Epithelial cell of prostate (primary cell): ENCODE measurements at places on chromosomes 1 and 21.

- no peak for DNase-seq
Observed at GRCh38 chr1:33723251-33723650, 140.6 kb upstream of the HMGB4 start.

- DNase-seq, result peak; percentile 81
Observed at GRCh38 chr1:9890224-9890731, 19.8 kb downstream of the CTNNBIP1 start.

GRCh38 chr21:33383056-33383888 is 19.9 kb upstream of the IFNGR2 start:
- DNase-seq, result peak; percentile 90

DNA sequence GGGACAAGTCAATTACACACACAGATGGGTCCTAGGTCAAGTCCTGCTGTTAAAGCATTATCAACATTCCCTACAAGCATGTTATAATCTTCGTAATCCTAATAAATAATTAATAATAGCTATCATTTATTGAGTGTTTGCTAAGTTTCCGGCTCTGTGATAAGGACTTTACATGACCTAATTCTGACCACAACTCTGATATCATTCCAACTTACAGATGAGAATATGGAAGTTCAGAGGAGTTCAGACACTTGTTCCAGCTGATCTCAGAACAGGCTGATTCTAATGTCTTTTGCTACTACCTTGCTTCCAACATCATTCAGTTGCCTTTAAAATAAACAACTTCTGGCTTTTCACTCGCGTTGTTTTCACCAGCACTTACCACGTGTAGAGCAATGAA is 770.1 kb upstream of the CXADR start:
- DNase-seq, result no peak

- no peak for DNase-seq
Observed at GRCh38 chr21:46181436-46181835, 2.8 kb downstream of the SPATC1L start.

DNA sequence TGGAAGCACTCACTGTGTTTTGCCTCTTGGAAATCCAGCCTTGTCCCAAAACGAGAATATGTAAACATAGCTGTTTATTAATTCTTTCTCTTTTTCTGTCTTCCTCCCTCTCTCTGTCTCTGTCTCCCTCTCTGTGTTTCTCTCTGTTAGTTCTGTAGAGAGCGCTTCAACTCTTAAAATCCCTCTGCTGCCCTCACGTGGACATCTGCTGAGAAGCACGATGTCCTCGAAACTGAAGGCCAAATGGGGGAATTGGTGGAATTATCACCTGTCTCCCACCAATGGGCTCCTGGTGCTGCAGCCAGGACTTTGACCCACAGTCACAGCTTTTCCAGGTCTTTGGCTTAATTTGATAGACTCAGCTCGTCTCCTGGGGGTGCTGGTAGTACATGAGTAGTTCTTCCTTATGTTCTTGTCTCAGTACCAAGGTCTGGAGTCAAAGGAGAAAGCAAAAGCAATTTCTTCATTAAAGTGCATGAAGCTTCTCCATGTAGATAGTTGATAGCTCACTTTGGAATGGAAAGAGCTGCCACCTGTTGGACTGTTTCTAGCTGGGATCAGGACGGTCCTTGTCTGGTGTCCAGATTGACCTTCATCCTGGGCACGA is 5.5 kb upstream of the GBP6 start:
- no peak for DNase-seq

- no peak for DNase-seq
Observed at GRCh38 chr1:173453982-173454381, 23.2 kb upstream of the PRDX6 start.

DNA sequence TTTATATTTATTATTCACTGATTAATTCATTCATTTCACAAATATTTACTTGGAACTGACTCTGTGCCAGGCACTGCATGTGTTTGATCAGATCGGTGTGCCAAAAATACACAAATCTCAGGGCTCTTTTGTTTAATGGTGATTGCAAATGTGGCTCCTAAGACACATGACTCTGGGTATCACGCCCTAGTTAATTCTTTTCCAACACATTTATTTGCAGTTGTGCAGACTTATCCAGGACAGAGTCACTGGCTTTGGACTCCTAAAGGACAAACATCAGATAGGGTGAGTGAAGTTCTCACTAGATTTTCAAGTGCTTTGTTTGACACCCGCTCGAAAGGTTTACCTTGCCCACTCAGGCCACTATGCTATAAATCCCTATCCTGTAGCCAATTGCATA is 335.5 kb downstream of the BARHL2 start:
- DNase-seq, result no peak

DNA sequence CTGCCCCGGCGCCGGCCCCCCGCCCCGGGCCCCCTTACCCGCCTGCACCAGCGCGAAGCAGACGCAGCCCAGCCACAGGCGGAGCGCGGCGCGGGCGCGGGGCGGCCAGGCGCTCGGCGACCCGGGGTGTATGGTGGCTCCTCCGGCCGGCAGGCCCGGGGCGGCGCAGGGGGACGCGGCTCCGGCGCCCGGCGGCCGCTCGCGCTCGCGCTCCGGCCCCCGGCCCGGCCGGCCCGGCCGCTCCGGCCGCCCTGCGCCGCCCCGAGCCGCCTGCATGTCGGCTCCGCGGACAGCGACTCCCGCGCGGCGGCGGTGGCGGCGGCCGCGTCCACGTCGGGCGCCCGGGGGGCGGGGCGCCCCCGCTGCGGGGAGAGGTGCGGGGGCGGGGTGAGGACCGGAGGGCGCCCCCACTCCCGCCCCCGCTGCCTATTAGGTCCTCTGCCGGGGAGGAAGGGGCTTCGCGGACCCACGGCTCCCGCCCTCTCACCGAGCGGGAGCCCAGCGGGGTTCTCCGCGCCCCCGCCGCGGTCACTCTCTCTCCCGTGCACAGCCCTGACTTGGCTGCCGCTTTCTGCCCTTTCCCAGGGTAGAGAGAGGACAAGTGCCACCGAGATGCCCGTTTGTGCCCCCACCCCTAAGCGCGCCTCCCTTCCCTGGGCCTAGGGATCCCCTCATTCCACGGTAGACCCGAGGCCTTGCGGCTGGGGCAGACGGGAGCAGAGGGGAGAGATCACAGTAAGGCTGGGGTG is at the start of gene FNDC5:
FNDC5 (minus strand) TSS at position 298 of the 749 bp plus-strand sequence.
- no peak for DNase-seq

- no peak for DNase-seq
Observed at GRCh38 chr1:101567582-101568189, 330.9 kb downstream of the S1PR1 start.

GRCh38 chr1:187477103-187477502 is 648.4 kb downstream of the PLA2G4A start:
- DNase-seq, result no peak

GRCh38 chr1:47575855-47576757 is 138.3 kb downstream of the FOXD2 start:
- DNase-seq, result no peak

- DNase-seq, result no peak
Observed at GRCh38 chr1:9984253-9984652, 12.8 kb upstream of the RBP7 start.

GRCh38 chr1:81114191-81114590 is 686.5 kb upstream of the ADGRL2 start:
- DNase-seq, result no peak

GRCh38 chr1:15962176-15962575 is 13.7 kb downstream of the ZBTB17 start:
- DNase-seq, result no peak

GRCh38 chr1:208198236-208198635 is 45.9 kb downstream of the PLXNA2 start:
- no peak for DNase-seq

DNA sequence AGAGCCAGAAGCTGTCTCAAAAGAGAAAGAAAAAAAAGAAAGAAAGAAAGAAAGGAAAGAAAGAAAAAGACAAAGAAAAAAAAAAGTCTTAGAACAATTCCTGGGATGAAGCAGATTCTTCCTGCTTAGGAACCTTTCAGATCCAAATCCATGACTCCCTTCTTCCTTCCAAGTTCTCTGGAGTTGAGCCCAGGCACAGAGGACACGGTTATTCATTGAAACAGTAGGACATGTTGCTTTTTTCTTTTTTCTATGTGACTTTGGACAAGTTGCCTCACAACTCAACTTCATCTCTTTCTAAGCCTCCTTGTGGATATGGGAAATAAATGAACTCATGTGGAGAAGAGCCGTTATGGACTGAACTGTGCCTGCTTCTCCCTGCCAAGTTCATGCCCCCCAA is 14.7 kb upstream of the TNFRSF8 start:
- no peak for DNase-seq

- DNase-seq, result no peak
Observed at GRCh38 chr1:115912116-115912515, 64.2 kb upstream of the SLC22A15 start.

GRCh38 chr1:56644064-56644918 is 823 bp upstream of the PRKAA2 start:
- no peak for DNase-seq

DNA sequence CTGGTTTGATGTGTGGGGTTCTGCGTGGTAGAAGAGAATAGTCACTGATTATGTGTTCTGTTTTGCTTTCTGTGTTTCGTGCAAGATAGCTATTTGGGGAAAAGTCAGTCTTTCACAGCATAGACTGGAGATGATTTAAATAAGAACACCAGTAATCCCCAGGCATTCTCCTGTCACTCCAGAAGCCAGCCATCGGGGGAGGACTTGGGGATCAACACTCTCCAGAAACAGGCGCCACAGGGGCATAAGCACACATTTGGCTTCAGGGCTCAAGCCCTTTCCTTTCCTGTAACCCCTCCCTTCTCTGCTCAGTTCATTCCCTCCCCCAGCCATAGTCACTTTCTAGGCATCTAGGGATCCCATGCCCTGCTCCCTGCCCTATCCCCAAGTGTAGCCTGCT is 97.3 kb upstream of the BEND5 start:
- no peak for DNase-seq

DNA sequence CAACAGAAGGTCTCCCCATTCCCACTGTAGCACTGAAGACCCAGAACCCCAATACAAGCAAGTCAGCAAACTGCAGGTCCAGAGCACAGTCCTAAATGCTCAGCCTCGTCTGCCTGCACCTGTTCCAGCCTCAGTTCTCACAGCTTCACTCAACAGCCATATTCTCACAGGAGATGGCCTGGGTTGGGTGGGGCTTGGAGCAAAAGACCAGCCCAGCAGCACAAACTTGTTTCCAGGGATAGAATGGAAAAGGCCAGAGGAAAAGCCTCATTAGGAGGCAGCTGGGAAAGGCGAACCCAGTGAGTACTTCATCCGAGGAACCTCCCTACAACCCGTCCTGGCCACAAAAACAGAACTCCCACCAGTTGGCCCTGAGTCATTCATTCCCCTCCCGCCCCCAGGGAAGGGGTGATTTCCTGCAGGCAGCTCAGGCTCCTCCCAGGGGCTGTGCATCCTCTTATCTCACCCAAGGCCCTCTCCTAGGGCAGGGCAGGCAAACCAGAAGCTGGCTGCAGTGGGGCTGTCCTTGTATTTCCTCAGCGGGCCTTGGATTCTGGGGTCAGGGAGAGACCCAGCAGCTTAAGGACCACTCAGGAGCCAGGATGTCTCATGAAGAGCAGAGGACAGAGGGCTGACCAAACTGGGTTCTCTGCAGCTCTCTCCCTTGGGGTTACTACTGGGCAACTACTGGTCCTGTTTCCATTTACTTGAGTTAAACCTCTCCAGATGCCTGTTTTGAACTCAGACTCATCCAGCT is 7.4 kb upstream of the MPL start:
- no peak for DNase-seq

DNA sequence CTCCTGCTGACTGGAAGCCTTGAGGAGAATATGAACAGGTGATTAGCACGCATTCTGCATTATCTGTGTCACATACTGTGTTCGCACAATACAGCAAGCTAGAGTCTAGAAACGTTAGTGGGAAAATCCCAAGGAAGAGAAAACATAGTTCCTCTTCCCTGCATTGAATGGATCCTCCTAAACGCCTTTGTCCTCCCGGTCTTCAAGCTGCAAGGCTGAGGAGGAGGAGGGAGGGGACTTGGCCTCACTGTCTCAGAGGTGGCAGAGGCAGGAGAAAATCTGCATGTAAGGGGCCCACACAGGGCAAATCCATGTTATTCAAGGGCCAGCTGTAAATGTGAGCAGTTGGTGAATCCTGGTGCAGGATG is 34.4 kb downstream of the WNT9A start:
- no peak for DNase-seq

DNA sequence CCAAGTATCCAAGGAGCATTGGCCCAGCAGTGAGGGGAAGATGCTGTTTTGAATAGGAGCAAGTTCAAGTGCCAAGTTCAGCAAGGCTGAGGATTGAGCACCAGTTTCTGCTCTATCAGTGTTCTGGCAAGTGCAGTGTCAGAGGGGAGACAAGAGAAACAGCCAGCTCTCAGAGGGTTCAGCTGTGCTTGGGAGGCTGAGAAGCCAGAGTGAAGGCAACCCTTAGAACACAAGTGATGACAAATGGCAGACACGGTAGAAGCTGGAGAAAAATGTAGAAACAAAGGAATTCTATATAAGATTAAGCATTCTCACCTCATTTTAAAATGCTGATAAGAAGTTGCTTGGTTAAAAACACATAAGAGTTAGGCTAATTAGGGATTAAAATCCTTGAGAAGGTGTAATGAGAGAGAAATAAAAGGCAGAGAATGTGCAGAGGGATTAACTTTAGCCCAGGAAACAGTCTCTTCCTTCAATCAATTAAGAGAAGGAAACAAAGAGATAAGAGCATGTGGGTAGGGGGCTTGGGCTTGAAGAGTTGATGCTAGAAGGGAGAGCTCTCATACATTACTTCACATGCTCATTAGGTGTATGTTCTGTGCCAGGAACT is 475.4 kb downstream of the AJAP1 start:
- DNase-seq, result no peak

DNA sequence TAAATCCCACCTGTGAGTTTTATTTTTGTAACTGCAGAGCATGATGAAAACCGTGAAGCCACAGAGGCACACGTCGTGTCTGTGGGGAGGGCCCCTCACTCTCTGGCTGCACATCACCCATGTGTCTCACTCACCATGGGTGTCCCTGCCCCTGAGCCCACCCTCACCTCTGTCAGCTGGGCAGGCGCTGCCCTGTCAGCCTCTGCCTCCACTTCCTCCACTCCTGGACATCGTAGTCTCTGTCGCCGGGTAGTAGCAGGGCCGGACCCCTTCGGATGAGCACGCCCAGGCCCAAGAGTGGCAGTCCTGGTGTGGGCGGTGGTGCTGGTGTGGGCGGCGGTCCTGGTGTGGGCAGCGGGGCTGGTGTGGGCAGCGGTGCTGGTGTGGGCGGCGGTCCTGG is 37.3 kb downstream of the COL18A1 start:
- DNase-seq, result no peak

GRCh38 chr1:80987824-80988223 is 812.9 kb upstream of the ADGRL2 start:
- no peak for DNase-seq

DNA sequence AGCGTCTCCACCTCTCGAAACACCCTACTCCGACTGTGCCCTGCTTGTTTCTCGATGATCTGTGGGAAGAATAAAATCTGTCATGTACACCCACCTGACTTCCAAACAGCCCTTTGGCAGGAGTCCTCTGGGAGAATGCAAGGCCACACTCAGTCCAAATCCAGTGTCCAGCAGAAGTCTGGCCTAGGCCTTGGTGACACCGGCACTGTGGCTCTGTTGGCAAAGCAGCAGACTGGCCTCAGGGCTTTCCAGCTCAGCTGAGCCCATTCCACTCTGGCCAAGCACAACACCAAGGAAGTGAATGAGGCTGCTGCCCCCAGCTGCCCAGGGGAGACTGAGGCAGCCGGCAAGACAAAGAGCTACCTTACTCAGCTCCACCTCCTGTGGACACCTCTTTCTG is 25.1 kb upstream of the KNCN start:
- no peak for DNase-seq

GRCh38 chr1:156452907-156453306 is 47.7 kb downstream of the MEF2D start:
- DNase-seq, result no peak
